Aorta (tissue), 5 donors: ENCODE measurements at places on chromosomes 16 and 17. TPM values are rescaled to one million over a fixed set of nuclear protein-coding genes. Genes with fewer than 3 reads are reported as not detected.

GRCh38 chr17:81037026-81037797 lies 2.3 kb downstream of the BAIAP2 start:
- no peak overlapping the region for H3K4me3 ChIP-seq
- H3K4me1 ChIP-seq = no peaks in the 10 kb centered on the region
- DNase-seq = peak; percentile 82
- H3K27ac ChIP-seq = no peak overlapping the region
- H3K27me3 ChIP-seq = peaks cover 2% of the 10 kb centered on the region

- H3K4me1 ChIP-seq = no peaks in the 10 kb centered on the region
- H3K4me3 ChIP-seq = no peak overlapping the region
- DNase-seq = no peak
- no peak overlapping the region for H3K27ac ChIP-seq
- H3K27me3 ChIP-seq = no peaks in the 10 kb centered on the region
Measured at GRCh38 chr16:48367441-48368049, 17.7 kb downstream of the SIAH1 start.

DNA sequence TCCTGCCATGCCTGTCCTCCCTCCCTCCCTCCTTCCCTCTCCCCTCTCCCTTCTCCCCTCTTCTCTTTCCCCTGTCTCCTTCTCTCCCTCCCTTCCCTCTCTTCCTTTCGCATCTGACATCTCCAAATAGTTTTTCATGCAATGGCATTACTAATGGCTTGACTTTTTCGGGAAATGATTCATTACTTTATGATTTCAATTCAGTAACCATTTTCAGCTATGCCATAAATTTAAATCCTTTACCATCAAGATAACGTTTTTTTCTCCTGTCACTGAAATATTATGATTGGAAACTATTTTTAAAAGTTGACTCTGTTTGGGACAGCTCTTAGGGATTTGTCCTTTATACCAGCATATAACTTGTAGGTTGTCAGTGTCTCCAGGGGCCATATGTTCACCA lies 201.0 kb downstream of the WWOX start:
- no peaks in the 10 kb centered on the region for H3K27me3 ChIP-seq
- no peak for DNase-seq
- no peaks in the 10 kb centered on the region for H3K4me1 ChIP-seq
- H3K4me3 ChIP-seq = no peak overlapping the region

- no peak overlapping the region for H3K4me3 ChIP-seq
- no peak overlapping the region for H3K27ac ChIP-seq
- no peaks in the 10 kb centered on the region for H3K4me1 ChIP-seq
Measured at GRCh38 chr16:26729951-26730541, 336.7 kb upstream of the C16orf82 start.

DNA sequence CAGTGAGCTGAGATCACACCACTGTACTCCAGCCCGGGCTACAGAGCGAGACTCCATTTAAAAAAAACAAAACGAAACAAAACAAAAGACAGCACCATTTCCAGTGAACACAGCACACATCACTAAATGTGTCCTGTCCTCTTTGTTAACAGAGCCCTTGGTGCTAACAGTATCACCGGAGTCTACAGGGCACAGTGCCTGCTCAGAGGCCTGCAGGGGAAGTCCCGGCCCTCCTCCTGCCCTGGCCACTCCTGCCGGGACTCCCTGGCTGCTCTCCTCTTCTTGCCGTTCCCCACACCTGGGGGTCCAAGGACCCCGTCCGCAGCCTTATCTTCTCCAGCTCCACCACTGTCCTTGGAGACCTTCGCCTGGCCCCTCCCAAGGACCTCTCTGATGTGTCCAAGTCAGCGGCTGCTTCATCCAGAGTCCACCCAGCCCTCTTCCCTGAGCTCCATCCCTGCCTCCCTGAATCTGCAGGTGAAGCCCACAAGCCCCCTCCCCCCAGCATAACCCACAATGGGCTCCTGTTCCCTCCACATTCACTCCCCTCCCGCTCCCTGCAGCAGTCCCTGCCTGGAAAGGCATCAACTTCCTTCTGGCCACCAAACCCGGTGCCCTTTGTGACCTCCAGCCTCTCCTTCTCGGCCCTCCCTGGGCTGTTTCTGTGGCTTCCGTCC lies 8.5 kb downstream of the TRPV1 start:
- H3K4me3 ChIP-seq = no peak overlapping the region
- H3K36me3 ChIP-seq = no peaks in the 10 kb centered on the region
- no peak for DNase-seq
- H3K27me3 ChIP-seq = no peaks in the 10 kb centered on the region
- no peak overlapping the region for H3K27ac ChIP-seq
- no peaks in the 10 kb centered on the region for H3K4me1 ChIP-seq

- H3K27me3 ChIP-seq = no peaks in the 10 kb centered on the region
- no peak overlapping the region for H3K4me3 ChIP-seq
- H3K27ac ChIP-seq = no peak overlapping the region
- H3K4me1 ChIP-seq = no peaks in the 10 kb centered on the region
Measured at GRCh38 chr16:75192606-75193264, 14.2 kb downstream of the CTRB2 start.

GRCh38 chr17:55172612-55173011 lies 92.1 kb upstream of the HLF start:
- H3K4me3 ChIP-seq = no peak overlapping the region
- H3K27ac ChIP-seq = no peak overlapping the region
- no peaks in the 10 kb centered on the region for H3K36me3 ChIP-seq
- H3K4me1 ChIP-seq = no peaks in the 10 kb centered on the region

DNA sequence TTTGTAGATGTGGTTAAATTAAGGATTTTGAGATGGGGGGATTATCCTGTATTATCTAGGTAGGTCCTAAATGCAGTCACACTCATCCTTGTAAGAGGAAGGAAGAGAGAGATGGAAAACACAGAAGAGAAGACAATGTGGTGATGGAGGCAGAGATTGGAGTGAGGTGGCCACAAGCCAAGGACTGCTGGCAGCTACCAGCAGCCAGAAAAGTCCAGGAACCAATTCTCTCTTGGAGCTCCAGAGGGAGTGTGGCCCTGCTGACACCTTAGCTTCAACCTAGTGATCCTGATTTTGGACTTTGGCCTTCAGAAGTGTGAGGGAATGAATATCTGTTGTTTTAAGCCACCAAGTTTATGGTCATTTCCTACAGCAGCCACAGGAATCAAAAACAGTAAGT lies 18.0 kb downstream of the MAPT start:
- no peaks in the 10 kb centered on the region for H3K4me1 ChIP-seq
- no peak overlapping the region for H3K4me3 ChIP-seq
- H3K27ac ChIP-seq = no peak overlapping the region
- DNase-seq = no peak

Gene KRT9
- total RNA-seq = not detected

Gene PRSS33
- total RNA-seq = not detected

Gene ERBB2
- 74.0 TPM for total RNA-seq

Gene EVI2B
- total RNA-seq = 16.9 TPM

Gene ZMYND15
- total RNA-seq = 7.7 TPM

Gene C16orf78
- total RNA-seq = not detected

Gene ASPHD1
- total RNA-seq = 0.48 TPM

Gene SLC25A11
- total RNA-seq = 29.5 TPM
